Left hindlimb (tissue), 1 donor: ENCODE measurements at places on chromosomes 1 and 21.

DNA sequence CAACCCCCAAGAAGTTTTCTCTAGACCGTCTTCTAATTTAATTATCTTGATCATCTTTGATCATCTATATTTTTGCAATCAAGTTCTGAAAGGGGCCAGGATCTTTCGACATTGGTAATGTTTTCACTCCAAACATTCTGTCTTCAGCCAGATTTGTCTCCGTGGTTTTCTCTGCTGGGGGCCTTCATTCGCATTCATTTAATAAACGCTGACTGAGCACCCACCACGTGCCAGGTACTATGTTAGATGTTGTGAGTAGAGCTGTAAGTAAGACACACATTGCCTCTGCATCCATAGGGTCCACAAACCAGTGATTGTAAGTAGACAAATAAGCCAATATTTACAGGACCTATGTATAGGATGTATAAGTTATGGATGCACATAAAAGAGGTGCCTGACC is 134.5 kb upstream of the MROH9 start:
- no peak for DNase-seq

DNA sequence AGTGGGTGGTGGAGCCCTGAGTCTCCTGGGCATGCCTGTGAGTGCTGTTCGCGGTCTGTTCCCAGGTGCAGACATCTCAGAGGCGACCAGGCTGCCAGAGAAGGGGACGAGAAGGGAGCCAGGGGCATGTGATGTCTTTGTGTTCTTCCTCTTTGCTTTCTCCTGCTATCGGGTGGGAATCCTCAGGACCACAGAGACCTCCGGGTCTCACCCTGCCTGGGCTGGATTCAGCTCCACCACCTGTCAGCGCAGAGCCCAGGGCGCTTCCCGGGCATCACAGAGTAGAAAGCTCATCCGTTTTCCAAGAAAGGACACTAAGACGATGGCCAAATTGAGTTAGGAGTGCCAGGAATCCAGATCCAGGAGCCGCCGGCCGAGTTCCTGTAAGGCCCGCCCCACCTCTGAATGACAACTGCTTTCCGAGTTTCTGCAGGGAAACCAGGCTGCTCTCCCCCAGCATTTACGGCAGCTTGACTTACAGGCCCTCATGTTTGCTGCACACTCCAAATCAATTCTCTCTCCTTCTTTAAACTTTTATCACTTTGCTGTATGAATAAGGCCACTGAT is 130.8 kb downstream of the CAMTA1 start:
- DNase-seq = no peak

DNA sequence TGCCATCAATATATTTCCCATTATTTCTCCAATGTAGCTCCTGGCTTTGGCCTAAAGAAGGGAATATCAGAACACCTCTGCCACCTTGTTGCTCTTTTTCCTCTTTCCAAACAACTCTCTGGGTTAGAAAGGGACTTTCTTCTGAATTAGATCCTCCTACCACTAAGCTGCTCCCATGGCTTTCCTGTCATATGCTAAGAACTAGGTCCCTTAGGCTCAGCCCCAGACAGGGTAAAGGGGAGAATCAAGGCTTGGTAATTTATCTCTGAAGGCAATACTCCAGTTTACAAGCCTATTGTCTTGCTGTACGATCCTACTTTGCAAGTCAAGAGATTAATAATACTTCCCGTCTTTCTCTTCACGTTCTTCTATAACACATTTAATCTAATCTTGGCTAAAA is 373.2 kb upstream of the DAB1 start:
- DNase-seq = no peak

DNA sequence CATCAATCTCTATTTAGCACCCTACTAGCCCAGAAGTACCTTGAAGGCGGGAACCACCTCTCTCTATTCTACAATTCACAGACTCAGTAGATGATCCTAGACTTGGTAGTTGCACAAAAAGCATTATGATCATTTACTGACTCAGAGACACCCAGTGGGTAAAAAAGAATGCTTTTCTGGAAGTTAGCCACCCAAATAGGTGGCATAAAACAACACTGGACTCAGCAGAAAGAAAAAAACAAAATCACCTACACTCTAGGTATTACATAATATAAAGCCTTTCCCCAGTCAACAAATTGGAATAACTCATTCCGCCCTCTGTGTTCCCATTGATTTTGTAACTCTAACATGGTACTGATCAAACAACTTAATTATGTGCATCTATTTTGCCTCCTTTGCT is 126.3 kb downstream of the PTPN14 start:
- DNase-seq = no peak

DNA sequence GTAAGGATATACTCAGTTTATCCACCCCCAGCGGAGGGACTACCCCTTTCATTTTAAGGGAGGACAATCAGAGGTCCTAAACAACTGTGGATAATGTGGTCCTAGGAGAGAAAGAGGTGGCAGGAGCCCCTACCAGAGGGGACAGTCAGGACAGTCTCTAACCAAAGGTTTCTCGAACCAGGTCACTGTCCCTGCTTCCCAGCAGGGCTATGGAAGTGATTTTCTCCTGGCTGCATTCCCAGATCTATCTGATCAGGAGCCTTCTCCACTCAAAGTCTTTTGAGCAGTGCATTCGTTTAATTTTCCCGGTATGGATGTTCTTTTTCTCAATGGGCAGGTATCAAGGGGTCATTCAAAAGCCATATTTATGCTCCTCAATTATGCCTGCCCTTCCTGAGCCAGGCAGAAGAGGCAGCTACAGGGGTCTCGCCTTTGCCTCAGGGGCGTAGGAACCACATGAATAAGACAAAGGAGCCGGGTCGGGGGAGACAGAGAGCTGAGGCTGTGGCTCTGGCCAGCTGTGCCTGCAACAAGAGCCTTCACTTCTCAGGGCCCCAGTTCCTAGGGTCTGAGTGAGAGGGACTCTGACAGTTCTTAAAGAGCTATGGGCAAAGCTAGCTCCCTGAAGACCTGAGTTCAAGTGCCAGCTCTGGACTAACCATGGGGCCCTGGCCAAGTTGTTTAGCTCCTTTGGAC is 62.5 kb upstream of the DMRTB1 start:
- DNase-seq = no peak

GRCh38 chr1:27118440-27118689 is 36.6 kb downstream of the SLC9A1 start:
- DNase-seq = no peak

- DNase-seq = no peak
Measured at GRCh38 chr1:14590411-14591180, 7.9 kb upstream of the KAZN start.

- DNase-seq = no peak
Measured at GRCh38 chr1:9768983-9769382, 54.8 kb downstream of the CLSTN1 start.

- no peak for DNase-seq
Measured at GRCh38 chr1:101291562-101292380, 55.0 kb downstream of the S1PR1 start.

DNA sequence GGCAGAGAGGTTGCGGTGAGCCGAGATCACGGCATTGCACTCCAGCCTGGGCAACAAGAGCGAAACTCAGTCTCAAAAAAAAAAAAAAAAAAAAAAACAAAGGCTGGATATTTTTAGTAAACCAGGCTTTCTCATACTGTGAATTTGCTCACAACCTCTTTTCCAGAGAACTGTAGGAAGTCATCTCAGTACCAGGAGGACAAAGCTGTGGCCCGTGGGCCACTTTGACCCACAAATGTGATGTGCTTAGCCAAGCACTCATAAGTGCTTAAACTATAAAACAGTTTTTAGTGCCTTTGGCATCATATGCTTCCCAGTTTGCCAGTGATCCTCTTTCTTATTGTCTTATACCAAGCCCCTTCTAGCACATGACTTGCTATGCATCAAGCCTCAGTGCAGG is 46.5 kb downstream of the RNF11 start:
- DNase-seq = no peak

GRCh38 chr1:3919706-3920105 is 19.6 kb upstream of the C1orf174 start:
- DNase-seq = no peak

DNA sequence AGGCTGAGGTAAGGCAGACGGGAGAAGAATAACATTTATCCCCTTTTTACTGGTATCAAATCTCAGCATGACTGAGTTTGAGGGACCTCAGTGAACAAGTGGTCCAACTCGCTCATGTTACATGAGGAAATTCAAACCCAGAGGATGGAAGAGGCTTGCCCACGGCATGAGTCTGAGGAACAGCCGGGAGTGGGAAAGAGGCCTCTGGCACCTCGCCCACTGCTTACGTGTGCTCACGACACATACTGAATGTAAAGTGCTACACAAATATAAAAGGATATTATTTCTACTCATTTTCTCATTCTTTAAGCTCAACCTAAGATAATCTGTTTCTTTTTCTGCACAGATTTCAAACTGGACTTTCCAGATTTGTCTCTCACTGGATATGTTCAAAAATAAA is 14.7 kb downstream of the BEND5 start:
- no peak for DNase-seq

DNA sequence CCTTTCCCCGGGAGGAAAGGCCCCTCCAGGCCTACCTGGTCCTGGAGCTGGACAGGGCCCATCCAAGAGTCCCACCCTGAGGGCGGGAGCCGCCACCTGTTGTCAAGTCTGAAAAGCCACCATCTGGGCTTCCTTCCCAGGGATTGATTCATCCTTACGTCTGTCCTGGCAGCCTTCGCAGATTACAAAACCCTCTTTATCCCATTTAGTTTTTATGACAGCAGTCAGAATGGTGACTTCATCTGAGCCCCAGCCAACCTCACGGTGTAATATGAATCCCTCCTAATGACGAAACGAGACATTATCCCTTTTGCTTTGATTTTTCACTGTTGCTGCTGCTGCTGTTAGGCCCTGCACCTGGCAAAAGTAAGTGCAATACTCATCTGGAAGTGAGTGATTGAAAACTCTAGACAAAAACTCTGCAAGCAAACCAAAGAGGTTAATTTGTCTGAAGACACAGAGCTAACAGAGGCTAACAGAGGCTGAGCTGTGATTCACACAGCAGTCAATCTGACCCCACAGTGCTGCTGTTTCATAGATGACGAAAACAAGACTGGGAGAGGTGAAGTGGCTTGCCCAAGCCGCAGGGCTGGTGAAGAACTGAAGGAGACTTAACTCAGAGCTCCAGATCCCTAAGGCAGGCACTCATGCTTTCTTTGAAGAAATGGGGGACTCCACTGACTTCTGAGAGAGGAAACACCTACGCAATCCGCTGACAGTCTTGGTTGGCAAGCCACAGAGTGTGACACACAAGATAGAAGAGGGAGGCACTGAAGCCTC is 30.0 kb upstream of the S100A7 start:
- peak; percentile 80 for DNase-seq

DNA sequence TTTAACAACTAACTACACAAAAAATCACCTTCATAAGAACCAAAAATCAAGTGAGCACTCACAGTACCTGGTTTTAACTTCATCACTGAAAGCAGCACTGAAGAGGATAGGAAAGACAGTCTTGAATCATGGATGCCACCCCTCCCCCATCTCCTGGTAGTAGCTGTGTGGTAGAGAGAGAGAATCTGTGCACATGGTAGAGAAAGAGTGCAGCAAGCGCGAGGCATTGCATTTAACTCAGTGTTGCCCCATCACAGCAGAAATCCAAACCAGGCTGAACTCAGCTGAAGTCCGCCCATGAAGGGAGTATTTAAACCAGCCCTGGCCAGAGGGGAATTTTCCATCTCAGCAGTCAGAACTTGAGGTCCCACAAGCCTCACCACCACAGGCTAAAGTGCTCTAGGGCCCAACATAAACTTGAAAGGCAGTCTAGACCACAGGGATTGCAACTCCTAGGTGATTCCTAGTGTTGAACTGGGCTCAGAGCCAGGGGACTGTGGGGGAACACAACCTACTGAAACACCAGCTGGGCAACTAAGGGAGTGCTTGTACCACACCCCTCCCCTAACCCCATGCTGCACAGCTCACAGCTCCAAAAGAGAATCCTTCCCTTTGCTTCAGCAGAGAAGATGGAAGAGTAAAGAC is 38.4 kb downstream of the VAV3 start:
- peak; percentile 45 for DNase-seq

DNA sequence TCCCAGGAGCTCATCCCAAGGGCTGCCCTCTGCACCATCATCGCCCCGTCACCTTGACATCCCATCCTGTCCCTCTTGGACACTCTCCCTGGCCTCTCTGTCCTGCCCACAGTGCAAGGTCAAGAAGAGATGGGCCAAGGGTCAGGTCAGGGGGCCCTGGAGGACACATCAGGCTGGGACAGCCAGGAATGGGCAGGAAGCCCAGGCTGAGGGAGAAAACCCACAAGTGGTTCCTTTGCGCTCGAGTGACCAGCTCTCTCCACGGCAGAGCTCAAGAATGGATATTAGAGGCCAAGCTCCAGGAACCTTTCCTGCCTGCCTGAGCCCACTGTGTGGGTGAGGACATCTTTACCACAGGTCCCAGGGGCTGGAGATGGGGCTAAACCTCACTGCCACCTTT is 41.0 kb downstream of the KCNN3 start:
- no peak for DNase-seq

DNA sequence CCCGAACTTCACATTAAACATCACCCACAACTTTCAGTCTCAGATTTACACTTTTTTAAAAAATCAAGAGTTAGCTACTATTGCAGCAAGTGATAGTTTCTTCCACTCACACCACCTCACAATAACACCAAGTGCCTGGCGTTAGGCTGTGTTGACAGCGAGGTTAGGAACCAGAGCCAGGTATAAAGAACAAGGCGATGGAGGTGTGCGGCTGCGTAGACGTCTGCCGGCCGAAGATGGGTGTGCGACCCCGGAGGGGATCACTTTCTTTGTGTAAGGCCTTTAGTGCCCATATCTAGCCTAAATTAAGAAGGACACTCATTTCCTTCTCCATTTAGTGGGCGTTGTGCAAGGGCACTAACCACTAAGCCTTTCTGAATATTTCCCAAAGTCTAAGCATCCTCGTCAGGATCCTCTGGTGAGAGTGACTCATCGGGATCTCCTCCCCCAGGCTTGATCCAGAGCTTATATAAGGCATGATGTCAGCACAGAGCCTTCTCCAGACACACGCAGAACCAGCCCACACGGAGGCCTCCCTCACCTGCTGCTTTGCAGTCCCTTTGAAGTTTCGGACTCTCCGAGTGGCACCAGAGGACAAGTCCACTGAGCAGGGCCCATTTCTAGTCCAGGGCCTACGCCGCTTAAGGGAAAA is 11.8 kb downstream of the NHLH2 start:
- DNase-seq = no peak

DNA sequence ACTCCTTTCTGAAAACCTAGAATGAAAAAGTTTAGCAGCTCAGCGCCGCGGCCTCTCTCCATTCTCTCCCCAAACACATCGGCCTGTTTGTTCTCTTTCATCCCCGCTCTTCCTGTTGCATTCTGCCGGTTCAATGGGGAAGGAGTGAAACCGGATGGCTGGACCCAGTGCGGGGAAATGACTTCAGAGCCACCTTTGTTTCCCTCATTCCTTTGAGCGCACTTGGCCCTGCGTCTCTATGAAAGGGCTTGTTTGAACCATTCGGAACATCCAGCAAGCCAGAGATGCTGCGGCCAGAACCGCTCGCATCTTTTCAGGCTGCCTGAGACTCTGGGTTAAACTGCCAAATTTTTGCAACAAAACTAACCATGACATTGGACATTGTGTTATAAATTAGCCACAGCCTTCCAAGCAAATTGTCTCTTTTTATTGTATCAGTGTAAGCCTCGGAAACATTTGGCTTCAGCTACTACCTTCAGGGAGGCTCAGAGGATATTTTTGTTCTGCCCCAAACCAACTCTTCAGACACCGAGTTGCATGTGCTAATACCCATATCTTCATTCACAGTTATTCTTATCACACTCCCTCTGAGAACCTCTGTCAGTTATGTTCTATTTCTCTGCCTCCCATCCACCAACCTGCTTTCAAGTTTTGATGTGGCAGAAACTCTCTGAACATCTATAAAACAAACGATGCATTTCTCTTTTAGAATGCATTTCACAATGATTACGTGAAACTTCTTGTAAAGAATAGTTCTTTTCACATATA is 5.1 kb upstream of the OLIG1 start:
- DNase-seq = no peak

- no peak for DNase-seq
Measured at GRCh38 chr1:3590139-3590763, 21.1 kb downstream of the MEGF6 start.
